Activated CD8-positive, alpha-beta memory T cell treated with anti-CD3 and anti-CD28 coated beads for 36 hours (primary cell): ENCODE measurements at places on chromosomes 7 and 10. TPM values are rescaled to one million over a fixed set of nuclear protein-coding genes. Genes with fewer than 3 reads are reported as not detected.

The PLOD3 gene
- total RNA-seq = 45.7 TPM

The AKR1D1 gene
- total RNA-seq = not detected

The GALNT11 gene
- 21.8 TPM for total RNA-seq

The CHN2 gene
- total RNA-seq = 6.1 TPM

The PDE1C gene
- not detected for total RNA-seq

The ABCA13 gene
- not detected for total RNA-seq

The DDC gene
- total RNA-seq = 0.71 TPM

The CNPY1 gene
- not detected for total RNA-seq
